ENCODE measurements at places on chromosomes 12 and 14.

DNA sequence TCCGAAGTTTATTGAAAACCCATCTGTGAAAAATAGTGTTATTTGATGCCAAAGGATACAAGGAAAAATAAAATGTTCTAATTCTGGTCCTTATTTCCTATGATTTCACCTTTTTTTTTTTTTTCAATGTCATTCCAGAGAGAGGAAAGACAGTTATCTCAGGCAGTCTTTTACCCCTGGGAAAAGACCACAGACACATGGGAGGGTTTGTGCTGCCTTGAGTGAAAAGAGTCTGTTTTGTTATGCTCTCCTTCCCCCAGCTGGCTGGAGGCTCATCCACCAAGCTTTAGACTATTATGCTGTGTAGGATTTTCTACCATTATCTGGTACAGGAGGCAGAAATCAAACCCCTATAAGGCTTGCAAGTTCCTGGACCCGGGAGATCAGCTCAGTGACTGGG, 151.8 kb downstream of the CRADD start:
- no peak for DNase-seq

GRCh38 chr12:119576118-119576810, 17.3 kb upstream of the TMEM233 start:
- DNase-seq, result no peak

- DNase-seq, result peak; percentile 13
Measured at GRCh38 chr12:98373025-98373554, 142.3 kb upstream of the TMPO start.

DNA sequence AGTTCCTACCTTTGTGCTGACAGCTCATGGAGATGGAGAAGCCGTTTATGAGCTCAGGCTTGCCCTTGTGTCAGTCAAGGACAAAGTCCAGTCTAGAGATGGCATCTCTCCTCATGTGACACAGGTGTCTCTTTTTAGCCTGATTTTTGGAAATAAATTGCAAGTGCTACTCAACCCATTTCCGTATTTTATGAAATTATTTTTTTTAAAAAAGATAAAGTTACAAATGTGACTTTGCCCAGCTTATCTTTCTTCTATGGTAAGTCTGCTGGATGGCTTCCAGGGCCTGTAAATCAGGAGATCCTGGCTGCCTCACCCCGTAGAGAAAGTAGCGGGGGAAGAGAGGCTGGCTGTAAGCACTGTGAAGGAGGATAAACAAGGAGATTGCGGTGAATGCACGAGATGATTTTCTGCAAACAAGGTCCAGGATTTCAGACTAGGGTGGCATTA, 169.7 kb downstream of the MYRFL start:
- no peak for DNase-seq

- DNase-seq, result peak; percentile 63
Measured at GRCh38 chr12:66071549-66071948, 59.0 kb downstream of the LLPH start.

GRCh38 chr12:75812271-75813018, 219.1 kb downstream of the PHLDA1 start:
- DNase-seq, result no peak

GRCh38 chr12:85441741-85442140, 161.7 kb downstream of the ALX1 start:
- DNase-seq, result no peak

DNA sequence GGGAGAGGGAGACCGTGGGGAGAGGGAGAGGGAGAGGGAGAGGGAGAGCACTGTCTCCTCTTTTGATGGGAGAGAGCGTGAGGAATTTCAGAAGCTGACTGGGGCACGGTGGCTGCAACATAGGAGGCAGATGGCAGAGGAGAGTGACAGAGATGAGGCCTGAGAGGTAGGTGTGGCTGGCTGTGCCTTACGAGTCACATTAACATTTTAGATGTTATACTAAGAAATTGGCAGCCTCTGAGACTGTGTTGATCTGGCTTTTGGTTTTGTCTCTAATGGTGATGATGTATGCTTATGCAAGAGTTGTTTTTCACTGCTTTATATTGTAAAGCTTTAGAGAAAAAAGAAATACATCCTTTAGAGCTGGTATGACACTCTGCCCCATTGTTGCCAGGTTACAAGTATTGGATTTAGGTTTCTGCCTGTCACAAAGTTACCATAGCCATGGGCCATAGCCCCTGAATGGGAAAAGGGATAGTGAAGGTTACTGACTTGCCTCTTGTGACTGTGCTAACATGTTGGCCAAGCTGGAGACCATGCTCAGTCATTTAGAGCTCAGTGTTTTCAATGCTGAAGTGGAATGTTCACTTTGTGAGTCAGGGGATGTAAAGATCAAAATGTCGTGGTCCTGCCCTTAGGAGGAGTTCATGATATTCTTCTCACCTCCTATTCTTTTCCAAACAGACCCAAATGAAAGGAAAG, 186.2 kb downstream of the SYNE2 start:
- DNase-seq, result no peak

DNA sequence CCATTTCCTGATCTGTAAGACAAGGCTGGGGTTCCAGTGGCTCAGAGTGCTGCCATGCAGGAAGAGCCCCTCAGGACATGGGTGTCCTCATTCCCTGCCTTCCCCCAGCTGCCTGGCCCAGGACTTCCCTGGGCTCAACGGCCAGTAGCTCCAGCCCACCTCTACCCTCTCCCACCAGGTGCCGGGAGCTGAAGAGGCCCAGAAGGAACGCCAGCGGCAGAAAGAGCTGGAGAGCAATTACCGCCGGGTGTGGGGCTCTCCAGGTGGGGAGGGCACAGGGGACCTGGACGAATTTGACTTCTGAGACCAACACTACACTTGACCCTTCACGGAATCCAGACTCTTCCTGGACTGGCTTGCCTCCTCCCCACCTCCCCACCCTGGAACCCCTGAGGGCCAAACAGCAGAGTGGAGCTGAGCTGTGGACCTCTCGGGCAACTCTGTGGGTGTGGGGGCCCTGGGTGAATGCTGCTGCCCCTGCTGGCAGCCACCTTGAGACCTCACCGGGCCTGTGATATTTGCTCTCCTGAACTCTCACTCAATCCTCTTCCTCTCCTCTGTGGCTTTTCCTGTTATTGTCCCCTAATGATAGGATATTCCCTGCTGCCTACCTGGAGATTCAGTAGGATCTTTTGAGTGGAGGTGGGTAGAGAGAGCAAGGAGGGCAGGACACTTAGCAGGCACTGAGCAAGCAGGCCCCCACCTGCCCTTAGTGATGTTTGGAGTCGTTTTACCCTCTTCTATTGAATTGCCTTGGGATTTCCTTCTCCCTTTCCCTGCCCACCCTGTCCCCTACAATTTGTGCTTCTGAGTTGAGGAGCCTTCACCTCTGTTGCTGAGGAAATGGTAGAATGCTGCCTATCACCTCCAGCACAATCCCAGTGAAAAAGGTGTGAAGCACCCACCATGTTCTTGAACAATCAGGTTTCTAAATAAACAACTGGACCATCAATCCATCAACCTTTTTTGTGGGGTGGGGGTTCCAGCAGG, 17.6 kb downstream of the AGAP2 start:
- DNase-seq, result no peak

- peak; percentile 28 for DNase-seq
Measured at GRCh38 chr12:109727746-109728726, 14.4 kb downstream of the FAM222A start.

DNA sequence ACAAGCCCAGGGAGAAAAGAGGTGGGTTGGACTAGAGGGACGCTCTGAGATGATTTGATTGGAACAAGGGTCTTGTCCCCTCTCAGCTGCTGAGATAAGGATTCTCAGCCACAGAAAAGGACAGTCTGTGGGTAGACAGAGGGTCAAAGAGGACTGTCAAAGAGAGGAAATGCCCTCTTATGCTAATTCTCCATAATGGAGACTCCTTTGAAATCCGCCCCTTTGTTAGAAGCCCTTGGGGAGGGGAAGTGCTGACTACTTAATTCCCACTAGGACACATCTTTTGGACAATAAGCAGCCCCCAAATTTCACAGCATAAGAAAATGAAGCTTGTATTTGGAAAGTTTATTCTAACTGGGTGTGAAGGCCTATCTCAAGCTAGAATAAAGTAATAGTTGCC, 176.6 kb downstream of the KTN1 start:
- no peak for DNase-seq

- DNase-seq, result no peak
Measured at GRCh38 chr14:49951691-49952345, 58.9 kb downstream of the ARF6 start.

- DNase-seq, result no peak
Measured at GRCh38 chr12:62912644-62913043, 22.3 kb downstream of the PPM1H start.

DNA sequence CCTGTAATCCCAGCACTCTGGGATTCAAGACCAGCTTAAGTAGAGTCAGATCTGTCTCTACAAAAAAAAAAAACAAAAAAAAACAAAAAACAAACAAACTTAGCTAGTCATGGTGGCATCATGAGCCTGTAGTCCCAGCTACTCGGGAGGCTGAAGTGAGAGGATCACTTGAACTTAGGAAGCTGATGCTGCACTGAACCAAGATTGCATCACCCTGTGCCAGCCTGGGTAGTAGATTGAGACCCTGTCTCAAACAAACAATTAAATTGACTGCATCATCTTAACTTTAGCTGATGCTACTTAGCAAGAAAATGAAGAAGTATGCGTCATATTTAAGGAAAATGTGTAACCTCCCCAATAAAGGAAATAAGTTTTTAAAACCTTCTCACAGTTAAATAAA, 136.6 kb upstream of the ATXN7L3B start:
- no peak for DNase-seq

DNA sequence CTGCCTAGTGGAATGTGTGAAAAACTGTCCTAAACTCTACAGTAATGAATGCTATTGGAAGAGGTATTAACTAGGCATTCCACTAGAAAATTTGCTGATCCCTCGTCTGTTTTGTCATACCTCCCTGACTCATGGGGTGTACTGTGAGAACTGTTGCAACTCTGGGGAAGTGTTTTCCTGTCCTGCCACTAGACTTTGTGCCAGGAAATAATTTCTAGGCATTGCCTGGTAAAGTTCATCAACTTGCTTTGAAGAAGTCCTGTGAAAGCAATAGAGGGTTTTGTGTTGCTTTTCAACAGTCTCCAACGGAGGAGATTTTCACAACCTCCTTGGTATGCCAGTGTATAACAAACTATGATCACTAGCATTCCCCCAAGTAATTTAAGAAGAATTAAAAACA, 139.9 kb downstream of the AKAP6 start:
- peak; percentile 86 for DNase-seq

- no peak for DNase-seq
Measured at GRCh38 chr12:49491823-49492222, 47.0 kb upstream of the KCNH3 start.

- DNase-seq, result no peak
Measured at GRCh38 chr12:58443273-58443980, 476.9 kb downstream of the LRIG3 start.

GRCh38 chr12:123571343-123571813, 13.0 kb upstream of the TMED2 start:
- DNase-seq, result no peak

GRCh38 chr14:98704441-98704840, 567.6 kb downstream of the BCL11B start:
- DNase-seq, result no peak

DNA sequence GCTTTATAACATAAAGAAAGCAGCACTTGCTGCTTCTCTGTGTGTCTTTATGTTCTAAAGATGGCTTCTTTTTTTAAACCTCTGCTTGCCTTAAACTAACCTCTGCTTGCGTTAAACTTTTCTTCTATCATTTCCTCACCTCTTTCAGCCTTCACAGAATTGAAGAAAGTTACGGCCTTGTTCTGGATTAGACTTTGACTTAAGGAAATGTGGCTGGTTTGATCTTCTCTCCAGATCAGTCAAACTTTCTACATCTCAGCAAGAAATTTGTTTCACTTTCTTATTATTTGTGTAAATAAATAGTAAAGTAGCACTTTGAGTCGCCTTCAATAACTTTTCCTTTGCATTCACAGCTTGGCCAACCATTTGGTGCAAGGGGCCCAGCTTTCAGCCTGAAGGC, 64.2 kb downstream of the CMAS start:
- no peak for DNase-seq

GRCh38 chr12:109088818-109089217, 4.5 kb downstream of the ALKBH2 start:
- no peak for DNase-seq

DNA sequence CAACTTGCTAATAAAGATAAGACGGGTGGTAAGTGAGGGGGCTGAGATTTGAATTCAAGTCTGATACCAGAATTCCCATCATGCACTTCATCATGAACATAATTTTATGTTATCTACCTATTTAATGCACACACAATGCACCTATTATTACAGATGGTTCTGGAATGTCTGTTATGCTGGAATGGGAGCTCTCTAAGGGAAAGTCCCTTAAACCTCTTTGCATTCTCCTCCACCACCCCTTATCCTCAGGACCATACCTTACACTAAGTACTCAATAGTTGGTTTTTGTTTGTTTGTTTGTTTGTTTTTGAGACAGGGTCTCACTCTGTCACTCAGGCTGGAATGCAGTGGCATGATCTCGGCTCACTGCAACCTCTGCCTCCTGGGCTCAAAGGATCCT, 7.0 kb upstream of the MSI1 start:
- DNase-seq, result no peak

DNA sequence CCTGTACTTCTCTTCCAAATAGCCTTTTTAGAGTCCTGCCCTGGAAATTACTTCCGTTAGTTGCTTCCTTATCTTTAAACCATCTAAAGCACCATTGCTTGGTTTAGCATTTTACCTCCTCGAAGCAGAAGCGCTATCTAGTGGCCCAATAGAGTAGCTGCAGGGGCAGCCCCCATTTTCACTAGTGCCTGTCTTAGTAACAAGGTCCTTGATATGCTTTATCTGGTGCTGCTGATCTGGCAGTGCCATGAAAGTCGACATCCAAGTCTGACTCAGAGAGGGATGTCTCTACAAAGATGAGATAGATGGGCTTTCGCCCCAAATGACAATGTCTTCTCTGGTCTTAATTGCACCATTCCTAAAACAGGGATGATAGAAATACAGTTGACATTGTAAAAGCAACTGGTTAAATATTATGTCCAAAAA, 25.0 kb upstream of the CIT start:
- peak; percentile 55 for DNase-seq

- no peak for DNase-seq
Measured at GRCh38 chr14:68099495-68100045, 280.0 kb downstream of the RAD51B start.

DNA sequence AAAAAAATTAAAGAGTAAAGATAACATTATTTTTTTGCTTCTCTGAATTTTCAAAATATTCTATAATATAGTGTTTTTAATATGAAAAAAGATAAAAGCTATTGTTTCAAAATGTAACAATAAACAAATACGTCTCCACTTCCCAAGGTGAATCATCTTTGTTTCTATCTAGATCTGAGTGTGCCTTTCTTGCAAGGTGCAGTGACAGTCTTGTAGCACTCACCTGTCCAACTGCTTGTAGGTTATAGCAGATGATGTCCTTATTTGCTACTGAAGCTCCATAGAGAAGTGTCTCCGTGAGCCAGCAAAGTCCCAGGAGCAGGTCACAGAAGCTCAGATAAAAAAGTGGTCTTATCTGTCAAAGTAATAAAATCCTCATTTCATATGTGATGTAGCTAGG, 21.4 kb downstream of the TMEM116 start:
- no peak for DNase-seq

- DNase-seq, result no peak
Measured at GRCh38 chr12:30515351-30515750, 180.3 kb downstream of the IPO8 start.

GRCh38 chr14:105107781-105108515, 42.7 kb upstream of the GPR132 start:
- no peak for DNase-seq

- peak; percentile 76 for DNase-seq
Measured at GRCh38 chr14:89304972-89305703, 111.9 kb downstream of the FOXN3 start.

GRCh38 chr14:51479584-51480325, 172.0 kb upstream of the FRMD6 start:
- no peak for DNase-seq

GRCh38 chr12:102675672-102676071, 195.3 kb upstream of the IGF1 start:
- DNase-seq, result no peak

Measured in inflammatory macrophage treated with lipopolysaccharide for 1 hour (primary cell).